ENCODE measurements at places on chromosomes 11 and 22.

DNA sequence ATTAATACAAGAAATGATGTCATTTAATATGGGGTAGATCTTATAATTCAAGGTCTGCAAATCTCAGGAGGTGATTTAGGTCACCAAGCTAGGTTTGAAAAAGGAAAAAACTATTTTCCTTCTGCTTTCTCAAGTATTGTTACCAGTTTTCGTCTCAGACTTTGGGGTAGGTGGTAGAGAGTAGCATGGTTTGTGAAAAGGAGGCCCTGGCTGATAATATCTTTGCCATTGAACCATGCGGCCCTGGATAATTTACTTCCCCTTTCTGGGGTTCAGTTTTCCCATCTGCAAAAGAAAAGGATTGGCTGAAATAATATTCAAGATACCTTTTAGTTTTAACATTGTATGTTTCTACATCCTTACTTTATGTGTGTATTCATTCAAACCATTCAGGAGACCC is 92.1 kb downstream of the WNT11 start:
- no peak for DNase-seq

- DNase-seq = no peak
Measured at GRCh38 chr22:20024225-20024624, 3.3 kb downstream of the TANGO2 start.

- no peak for DNase-seq
Measured at GRCh38 chr11:132772703-132773545, 759.4 kb downstream of the OPCML start.

DNA sequence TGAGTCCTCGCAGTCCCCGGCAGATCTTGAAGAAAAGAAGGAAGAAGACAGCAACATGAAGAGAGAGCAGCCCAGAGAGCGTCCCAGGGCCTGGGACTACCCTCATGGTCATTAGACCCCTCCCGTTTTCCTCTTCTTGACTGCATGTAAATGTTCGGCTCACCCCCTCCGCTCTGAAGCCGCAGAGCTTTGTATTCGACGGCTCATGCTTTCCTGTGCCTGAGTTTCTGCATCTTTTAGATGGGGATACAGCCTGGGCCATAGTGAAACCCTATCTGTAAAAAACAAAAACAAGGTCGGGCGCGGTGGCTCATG is 7.7 kb downstream of the USP18 start:
- no peak for DNase-seq

GRCh38 chr11:73404048-73404447 is 27.8 kb downstream of the RELT start:
- DNase-seq = no peak

- no peak for DNase-seq
Measured at GRCh38 chr22:28139961-28140360, 220.9 kb upstream of the PITPNB start.

DNA sequence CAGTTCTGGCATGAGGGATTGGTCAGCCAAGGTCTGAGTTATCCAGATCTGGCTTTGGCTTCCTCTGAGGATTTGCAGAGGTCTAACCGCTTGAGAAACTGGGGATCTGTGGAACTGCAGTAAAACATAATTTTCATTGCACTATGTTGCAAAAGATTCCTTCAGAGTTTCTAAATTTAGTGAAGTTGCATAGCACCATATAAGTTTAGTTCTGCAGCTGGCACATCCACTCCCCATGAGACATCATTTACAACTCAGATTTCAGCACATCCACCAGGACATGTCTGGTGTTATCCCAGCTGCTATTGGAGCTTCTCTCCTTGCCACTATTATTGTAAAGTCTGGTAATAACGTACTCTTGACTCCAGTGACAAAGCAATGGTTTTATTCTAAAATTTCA is 181.5 kb downstream of the CWF19L2 start:
- no peak for DNase-seq

- no peak for DNase-seq
Measured at GRCh38 chr11:78216571-78217287, 28.0 kb downstream of the USP35 start.

GRCh38 chr11:124077266-124077665 is 36.1 kb upstream of the OR10G7 start:
- no peak for DNase-seq

GRCh38 chr11:102155676-102156075 is 45.4 kb downstream of the YAP1 start:
- DNase-seq = no peak

- no peak for DNase-seq
Measured at GRCh38 chr11:61978703-61979661, 11.5 kb upstream of the FTH1 start.

GRCh38 chr11:33909150-33909549 is 17.3 kb upstream of the LMO2 start:
- DNase-seq = no peak

DNA sequence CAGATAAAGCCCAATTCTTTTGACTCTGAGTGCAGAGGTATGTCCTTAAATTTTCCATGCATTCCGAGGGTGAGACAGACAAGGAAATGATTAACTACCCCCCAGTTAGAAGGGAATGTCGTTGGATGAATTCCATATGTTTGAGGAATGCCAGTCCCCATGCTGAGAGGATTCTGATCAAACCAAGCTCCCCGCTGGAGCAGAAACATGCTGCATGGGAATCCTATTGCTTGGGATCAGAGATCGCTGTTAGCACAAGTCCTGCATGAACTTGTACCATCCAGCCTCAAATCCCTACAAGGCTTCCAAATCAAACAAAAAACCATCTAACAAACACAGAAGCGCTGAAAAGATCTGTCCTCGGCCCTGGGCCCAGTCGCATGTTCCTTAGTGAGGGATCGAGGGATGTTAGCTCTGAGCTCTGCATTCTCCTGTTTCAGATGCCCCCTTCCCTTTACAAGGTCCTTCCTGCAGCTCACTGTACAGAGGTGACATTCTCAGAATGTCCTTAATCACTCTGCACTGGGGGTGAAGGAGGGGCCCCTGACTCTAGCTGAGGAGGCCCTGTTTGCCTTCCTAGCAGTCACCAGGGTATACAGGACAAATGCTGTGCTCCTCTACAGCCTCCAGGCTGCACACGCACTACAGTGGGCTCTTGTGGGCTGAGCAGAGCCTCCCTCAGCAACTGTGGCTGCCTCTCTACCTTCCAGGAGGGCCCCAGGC is 353.4 kb downstream of the TENM4 start:
- DNase-seq = no peak

GRCh38 chr11:12864316-12865156 is 144.6 kb upstream of the RASSF10 start:
- DNase-seq = no peak

GRCh38 chr11:68988491-68988890 is 7.7 kb upstream of the MRGPRD start:
- DNase-seq = no peak

- peak; percentile 76 for DNase-seq
Measured at GRCh38 chr11:48019217-48019584, 38.8 kb downstream of the PTPRJ start.

- no peak for DNase-seq
Measured at GRCh38 chr11:88313441-88313840, 24.1 kb downstream of the CTSC start.

DNA sequence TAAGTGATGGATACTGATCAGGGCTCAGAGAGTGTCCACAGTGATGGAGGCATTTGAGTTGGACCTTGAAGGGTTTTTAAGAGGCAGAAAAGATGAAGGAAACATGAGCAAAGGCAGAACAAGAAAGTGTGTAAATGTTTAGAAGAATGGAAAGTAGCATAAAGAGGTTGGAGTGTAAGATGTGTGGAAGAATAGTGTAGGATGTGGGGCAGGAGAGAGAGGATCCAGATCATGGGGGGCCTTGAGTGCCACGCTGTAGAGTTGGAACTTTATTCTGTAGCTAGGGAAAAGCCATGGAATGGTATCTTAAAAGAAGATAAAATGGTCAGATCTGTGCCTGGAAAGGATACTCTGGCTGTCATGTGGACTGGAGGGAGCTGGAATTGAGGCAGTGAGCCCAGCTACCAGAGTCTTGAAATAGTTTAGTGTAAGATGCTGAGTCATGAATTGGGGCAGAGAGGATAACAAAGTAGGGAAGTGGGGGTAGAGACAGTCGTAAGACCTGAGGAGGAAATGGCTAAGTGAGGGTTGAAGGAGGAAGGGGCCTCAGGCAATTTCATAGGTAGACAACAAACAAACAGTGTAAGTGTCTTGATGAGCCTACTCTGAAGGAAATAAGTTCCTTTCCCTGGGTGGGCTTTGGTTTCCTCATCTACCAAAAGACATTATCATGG is 6.7 kb downstream of the KCNE3 start:
- no peak for DNase-seq

GRCh38 chr11:45319077-45319476 is 32.9 kb upstream of the SYT13 start:
- DNase-seq = no peak

DNA sequence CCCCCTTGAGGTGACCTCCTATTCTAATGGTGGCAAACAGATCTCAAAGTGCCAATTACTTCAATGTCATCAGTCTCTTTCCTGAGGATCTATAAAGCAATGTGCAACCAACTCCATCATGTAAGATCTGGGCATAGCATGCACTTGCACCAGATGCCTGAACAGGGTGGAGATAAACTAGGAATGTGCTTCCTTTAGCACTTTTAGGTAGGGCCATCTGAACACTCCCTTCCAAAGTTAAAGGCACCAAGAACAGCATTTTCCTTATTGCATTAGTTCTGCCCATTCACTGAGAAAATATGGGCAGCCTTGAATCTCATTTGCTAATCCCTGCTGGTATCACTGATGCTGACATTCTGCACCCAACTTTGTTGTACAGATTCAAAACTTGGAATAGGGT is 112.0 kb downstream of the SGSM3 start:
- DNase-seq = no peak

DNA sequence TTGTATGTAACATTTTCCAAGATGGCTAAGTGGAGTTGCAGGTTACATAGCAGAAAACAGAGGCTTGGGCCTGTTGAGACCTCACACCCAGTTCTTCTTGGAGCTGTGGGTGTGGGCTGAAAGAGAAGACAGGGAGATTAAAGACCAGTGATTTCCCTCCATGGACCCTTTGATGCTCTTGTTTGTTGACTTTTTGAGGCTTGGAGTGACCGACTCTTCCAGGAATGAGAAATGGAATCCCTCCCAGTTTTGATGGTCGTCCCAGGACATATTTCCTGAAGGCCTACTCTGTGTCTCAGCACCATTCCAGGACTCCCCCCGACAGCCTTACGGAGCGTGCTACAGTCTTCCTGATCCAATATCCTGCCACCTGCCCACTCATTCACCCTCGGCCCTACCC is 96.9 kb downstream of the PTPRJ start:
- DNase-seq = no peak

Measured in activated CD4-positive, alpha-beta T cell treated with anti-CD3 and anti-CD28 coated beads, Interleukin-2, amount 50 U/mL, for 16 hours (primary cell).